ENCODE measurements at places on chromosomes 3 and 15. TPM values are rescaled to one million over a fixed set of nuclear protein-coding genes. Genes with fewer than 3 reads are reported as not detected.
A peak's percentile ranks its signal among the peaks of the same experiment; 100 is the strongest.

The ACKR2 gene
- total RNA-seq = 3.1 TPM

The PCOLCE2 gene
- 106 TPM for total RNA-seq

The ZBTB47 gene
- 82.0 TPM for total RNA-seq

DNA sequence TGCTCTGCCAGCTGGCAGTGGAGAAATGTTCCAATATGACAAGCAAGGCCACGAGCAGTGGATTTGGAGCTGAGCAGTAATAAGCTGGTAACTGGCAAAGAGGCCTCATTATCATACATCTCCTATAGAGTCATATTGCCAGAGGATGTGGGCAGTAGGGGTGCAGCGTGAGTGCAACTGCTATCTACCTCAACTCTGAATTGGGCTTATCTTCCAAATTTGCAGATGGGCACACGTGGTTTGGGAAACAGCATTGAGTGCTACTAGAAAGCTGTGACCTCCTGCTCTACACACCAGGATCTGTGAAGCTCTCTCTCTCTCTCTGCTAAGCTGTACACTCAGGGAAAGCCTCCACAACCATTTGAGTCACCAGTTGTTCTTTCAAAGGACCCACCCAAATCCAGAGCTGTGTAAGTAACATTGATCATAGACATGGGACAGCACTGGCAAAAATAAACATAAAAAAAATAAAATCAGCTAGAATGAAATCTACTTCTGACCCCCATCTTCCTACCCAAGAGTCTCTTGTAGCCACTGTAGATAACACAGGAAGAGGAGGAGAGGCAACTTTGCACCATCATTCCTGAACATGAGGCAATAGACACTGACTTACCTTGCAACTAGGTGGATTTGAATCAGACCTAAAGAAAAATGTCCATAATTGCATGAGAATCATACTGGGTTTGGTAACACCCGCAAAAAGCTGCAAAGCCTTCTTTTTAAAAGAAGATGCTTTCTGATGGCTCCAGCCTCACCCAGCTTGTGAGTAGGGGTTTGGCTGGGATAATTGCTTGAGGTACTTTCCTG lies 82.9 kb upstream of the THBS1 start:
- no peaks in the 10 kb centered on the region for H3K36me3 ChIP-seq
- no peak for DNase-seq
- no peaks in the 10 kb centered on the region for H3K27me3 ChIP-seq

GRCh38 chr15:28977377-28978010 lies 91.7 kb downstream of the APBA2 start:
- H3K4me1 ChIP-seq = no peaks in the 10 kb centered on the region
- H3K27me3 ChIP-seq = no peaks in the 10 kb centered on the region
- peak; percentile 76 for DNase-seq
- H3K36me3 ChIP-seq = no peaks in the 10 kb centered on the region
- no peak overlapping the region for H3K4me3 ChIP-seq

- H3K4me1 ChIP-seq = peaks cover 5% of the 10 kb centered on the region
- no peaks in the 10 kb centered on the region for H3K27me3 ChIP-seq
- no peak overlapping the region for H3K27ac ChIP-seq
- H3K36me3 ChIP-seq = peaks cover 3% of the 10 kb centered on the region
- H3K4me3 ChIP-seq = no peak overlapping the region
Measured at GRCh38 chr3:25727316-25727715, 55.9 kb downstream of the NGLY1 start.

The UBA5 gene
- 34.4 TPM for total RNA-seq

DNA sequence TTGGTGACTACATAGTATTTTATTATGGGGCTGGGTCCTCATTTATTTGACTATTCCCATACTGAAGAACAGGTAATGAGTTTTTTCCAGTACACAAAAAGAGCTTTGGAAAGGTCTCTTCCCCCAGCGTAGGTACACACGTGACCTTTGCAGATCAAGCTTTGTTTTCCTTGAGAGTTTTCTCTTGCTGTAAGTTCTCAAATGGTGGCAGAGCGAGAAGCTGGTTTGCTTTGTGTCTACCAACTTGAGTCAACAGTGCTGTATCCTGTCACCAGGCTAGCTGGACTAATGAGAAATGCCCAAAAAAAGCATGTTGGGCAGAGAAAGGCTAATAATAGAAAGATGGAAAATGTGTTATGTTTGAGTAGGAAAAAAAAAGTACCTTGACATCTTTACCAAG lies 21.7 kb downstream of the GXYLT2 start:
- H3K4me3 ChIP-seq = no peak overlapping the region
- H3K27me3 ChIP-seq = no peaks in the 10 kb centered on the region
- peaks cover 7% of the 10 kb centered on the region for H3K4me1 ChIP-seq
- H3K27ac ChIP-seq = peak overlapping the region; percentile 25

The CISH gene
- 10.1 TPM for total RNA-seq

- peak; percentile 75 for DNase-seq
- no peak overlapping the region for H3K27ac ChIP-seq
- no peaks in the 10 kb centered on the region for H3K36me3 ChIP-seq
- no peak overlapping the region for H3K4me3 ChIP-seq
- no peaks in the 10 kb centered on the region for H3K27me3 ChIP-seq
Measured at GRCh38 chr15:75721923-75722870, 9.5 kb upstream of the CSPG4 start.

- no peak overlapping the region for H3K27ac ChIP-seq
- no peak for DNase-seq
- H3K27me3 ChIP-seq = no peaks in the 10 kb centered on the region
Measured at GRCh38 chr3:55875113-55875512, 388.0 kb upstream of the WNT5A start.

DNA sequence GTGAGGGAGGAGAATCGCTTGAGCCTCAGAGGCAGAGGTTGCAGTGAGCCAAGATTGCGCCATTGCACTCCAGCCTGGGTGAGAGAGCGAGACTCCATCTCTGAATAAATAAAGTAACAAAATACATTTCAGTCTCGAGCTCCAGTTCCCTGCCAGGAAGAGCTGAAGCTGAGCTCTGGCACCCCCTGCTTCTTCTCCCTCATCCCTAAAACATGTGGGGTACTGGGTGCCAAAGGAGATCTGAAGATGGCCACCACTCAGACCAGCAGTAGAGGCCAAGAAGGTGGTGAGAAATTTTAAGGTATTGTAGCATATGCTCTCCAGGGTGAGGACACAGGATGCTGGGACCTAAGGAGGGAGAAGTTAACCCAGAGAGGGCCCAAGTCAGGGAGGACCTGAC lies 75.0 kb upstream of the CGNL1 start:
- no peak overlapping the region for H3K27ac ChIP-seq
- H3K27me3 ChIP-seq = no peaks in the 10 kb centered on the region
- no peaks in the 10 kb centered on the region for H3K4me1 ChIP-seq
- no peak overlapping the region for H3K4me3 ChIP-seq
- no peak for DNase-seq
- no peaks in the 10 kb centered on the region for H3K36me3 ChIP-seq

GRCh38 chr3:42267878-42268277 lies 1.9 kb upstream of the CCK start:
- H3K36me3 ChIP-seq = no peaks in the 10 kb centered on the region
- no peaks in the 10 kb centered on the region for H3K27me3 ChIP-seq
- no peaks in the 10 kb centered on the region for H3K4me1 ChIP-seq
- H3K27ac ChIP-seq = no peak overlapping the region
- DNase-seq = no peak

GRCh38 chr3:188053036-188053340 lies 101.0 kb upstream of the LPP start:
- no peaks in the 10 kb centered on the region for H3K27me3 ChIP-seq
- peak overlapping the region; percentile 72 for H3K27ac ChIP-seq
- H3K4me3 ChIP-seq = no peak overlapping the region
- DNase-seq = no peak
- no peaks in the 10 kb centered on the region for H3K4me1 ChIP-seq

The STRIT1 gene
- not detected for total RNA-seq

- no peaks in the 10 kb centered on the region for H3K4me1 ChIP-seq
- DNase-seq = no peak
- no peaks in the 10 kb centered on the region for H3K36me3 ChIP-seq
- no peak overlapping the region for H3K4me3 ChIP-seq
- no peak overlapping the region for H3K27ac ChIP-seq
Measured at GRCh38 chr3:190205739-190206138, 85.0 kb upstream of the P3H2 start.

DNA sequence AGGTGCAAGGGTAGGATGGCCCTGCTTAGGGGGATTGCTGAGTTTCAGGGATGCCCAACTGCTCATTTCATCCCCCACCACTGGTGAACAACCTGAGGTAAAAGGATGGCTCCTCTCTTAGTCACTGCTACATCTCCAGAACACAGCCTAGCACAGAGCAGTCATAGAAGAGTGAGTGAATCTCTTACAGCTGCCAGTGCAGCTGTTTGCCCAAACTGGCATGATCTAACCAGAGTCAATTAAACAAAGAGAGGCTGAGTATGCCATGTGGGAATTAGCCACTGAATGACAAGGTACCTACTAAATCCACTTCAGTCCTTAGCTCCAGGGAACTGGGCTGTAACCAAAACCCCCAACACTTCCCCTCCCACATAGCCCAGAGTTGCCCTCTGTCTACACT lies 6.8 kb upstream of the NCKIPSD start:
- no peak overlapping the region for H3K4me3 ChIP-seq
- H3K36me3 ChIP-seq = peaks cover 12% of the 10 kb centered on the region
- no peak for DNase-seq
- H3K4me1 ChIP-seq = no peaks in the 10 kb centered on the region
- H3K27me3 ChIP-seq = no peaks in the 10 kb centered on the region

The PAQR9 gene
- total RNA-seq = not detected

The SLC2A2 gene
- total RNA-seq = not detected

The CFAP44 gene
- 6.7 TPM for total RNA-seq

DNA sequence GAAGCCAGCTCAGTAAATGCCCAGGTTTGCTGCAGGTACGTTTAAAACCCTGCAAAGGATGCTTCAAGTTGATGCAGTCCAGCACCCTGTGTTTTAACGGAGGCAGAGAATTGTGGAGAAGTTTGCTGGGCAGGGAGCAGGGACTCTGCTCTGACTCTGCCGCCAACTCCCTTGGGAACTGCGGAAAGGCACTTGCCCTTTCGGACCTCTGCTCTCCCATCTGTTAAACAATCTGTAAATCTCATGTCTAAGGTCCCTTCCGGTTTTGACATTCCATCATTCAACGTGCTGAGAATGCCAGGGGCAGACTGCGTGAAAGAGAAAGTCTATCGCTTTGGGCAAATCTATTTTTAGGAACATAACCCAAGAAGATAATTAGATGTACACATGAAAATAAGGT lies 184.5 kb downstream of the OPA1 start:
- no peaks in the 10 kb centered on the region for H3K27me3 ChIP-seq
- H3K4me1 ChIP-seq = no peaks in the 10 kb centered on the region
- DNase-seq = no peak

DNA sequence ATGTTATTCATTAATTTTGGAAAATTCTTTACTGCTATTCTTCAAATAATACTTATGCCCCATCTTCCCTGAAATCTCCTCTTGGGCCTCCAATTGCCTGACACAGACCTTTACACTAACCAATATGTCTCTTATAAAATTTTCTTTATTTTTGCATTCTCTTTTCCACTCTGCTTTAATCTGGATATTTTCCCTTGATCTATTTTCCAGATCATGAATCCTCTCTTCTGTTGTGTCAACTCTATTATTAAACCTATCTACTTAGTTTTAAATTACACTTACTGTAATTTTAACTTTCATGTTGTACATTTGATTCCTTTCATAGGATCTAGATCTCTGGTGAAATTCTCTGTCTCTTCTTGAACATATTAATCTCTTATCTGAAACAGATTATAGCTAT lies 278.7 kb downstream of the FHIT start:
- H3K27ac ChIP-seq = no peak overlapping the region
- no peaks in the 10 kb centered on the region for H3K4me1 ChIP-seq
- H3K36me3 ChIP-seq = no peaks in the 10 kb centered on the region
- no peak for DNase-seq
- H3K4me3 ChIP-seq = no peak overlapping the region

The ATP2B2 gene
- total RNA-seq = 0.30 TPM

DNA sequence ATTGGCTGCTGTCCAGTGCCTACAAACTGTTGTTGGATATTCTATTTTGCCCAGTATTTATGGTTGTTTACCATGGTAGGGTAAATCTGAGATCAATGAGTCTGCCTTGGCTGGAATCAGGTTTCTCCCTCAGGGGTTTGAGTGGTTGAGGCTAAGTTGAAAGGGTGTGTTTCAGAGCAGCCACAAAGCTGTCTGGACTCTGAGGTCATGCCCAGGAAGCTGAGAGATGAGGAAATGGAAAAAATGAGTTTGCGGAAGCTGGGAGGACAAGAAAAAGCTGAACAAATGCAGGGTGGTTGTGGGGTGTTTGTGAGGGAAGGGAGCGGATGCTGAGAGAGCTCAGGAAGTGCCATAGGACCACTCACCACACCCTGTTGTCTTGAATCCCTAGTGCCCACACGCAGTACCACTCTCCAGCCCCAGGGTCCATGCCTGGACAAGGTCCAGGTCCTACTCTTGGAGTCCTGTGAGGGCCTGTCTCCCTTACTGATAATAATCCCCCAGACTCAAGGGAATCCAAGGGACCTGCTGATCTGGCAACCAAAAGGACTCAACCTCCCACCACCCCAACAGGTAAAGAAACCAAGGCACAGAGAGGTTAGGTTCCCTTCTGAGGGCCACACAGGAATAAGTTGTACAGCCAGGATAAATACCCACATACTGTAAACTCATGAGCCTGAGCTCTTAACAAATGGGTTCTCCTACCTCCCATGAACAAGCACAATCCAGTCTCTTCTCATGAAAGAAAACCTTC lies 81.6 kb downstream of the PPCDC start:
- no peak overlapping the region for H3K4me3 ChIP-seq
- no peak overlapping the region for H3K27ac ChIP-seq
- H3K27me3 ChIP-seq = no peaks in the 10 kb centered on the region
- no peak for DNase-seq
- H3K4me1 ChIP-seq = no peaks in the 10 kb centered on the region

The ACAA1 gene
- 54.8 TPM for total RNA-seq

The VIPR1 gene
- 3.2 TPM for total RNA-seq

The RPL39L gene
- total RNA-seq = 10.5 TPM

The RAB6B gene
- 9.2 TPM for total RNA-seq

- H3K27me3 ChIP-seq = peaks cover 1% of the 10 kb centered on the region
- H3K36me3 ChIP-seq = no peaks in the 10 kb centered on the region
- H3K27ac ChIP-seq = no peak overlapping the region
Measured at GRCh38 chr3:120855665-120856437, 52.2 kb upstream of the STXBP5L start.

- no peaks in the 10 kb centered on the region for H3K27me3 ChIP-seq
- no peaks in the 10 kb centered on the region for H3K4me1 ChIP-seq
- no peaks in the 10 kb centered on the region for H3K36me3 ChIP-seq
- H3K4me3 ChIP-seq = no peak overlapping the region
- DNase-seq = no peak
Measured at GRCh38 chr3:17942856-17943255, 200.4 kb upstream of the TBC1D5 start.

GRCh38 chr3:83941990-83942745 lies 1016.6 kb upstream of the CADM2 start:
- H3K36me3 ChIP-seq = no peaks in the 10 kb centered on the region
- H3K4me1 ChIP-seq = no peaks in the 10 kb centered on the region
- no peak for DNase-seq
- H3K27ac ChIP-seq = no peak overlapping the region
- H3K27me3 ChIP-seq = no peaks in the 10 kb centered on the region

GRCh38 chr3:18428991-18429745 lies 4.0 kb upstream of the SATB1 start:
- H3K27ac ChIP-seq = no peak overlapping the region
- H3K36me3 ChIP-seq = no peaks in the 10 kb centered on the region
- H3K4me3 ChIP-seq = no peak overlapping the region
- DNase-seq = no peak
- no peaks in the 10 kb centered on the region for H3K27me3 ChIP-seq
- no peaks in the 10 kb centered on the region for H3K4me1 ChIP-seq
